ENCODE measurements at places on chromosomes 7 and 10.

- no peak for DNase-seq
Observed at GRCh38 chr7:138257459-138258196, 181.4 kb downstream of the AKR1D1 start.

- no peak for DNase-seq
Observed at GRCh38 chr7:75950111-75950681, 35.2 kb downstream of the POR start.

DNA sequence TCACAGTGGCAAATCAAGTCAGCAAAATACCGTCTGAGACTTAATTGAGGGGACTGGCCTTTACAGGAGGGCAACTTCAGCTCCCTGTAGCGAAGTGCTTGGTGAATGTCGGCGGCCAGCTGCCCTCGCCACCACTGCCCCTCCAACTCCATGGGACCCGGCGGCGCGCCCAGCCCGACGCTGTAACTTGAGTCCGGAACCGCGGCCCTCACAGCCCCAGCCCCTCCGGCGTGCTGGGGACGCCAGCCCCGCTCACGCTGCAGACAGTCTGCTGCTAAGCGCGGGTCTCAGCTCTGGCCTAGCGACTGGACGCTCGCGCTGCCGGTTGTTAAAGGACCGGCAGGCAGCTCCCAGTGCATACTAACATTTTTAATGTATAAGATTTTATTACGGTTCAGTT, 113.4 kb upstream of the NUPR2 start:
- DNase-seq, result no peak

GRCh38 chr7:96685353-96685752, 24.3 kb downstream of the SEM1 start:
- DNase-seq, result no peak

- DNase-seq, result no peak
Observed at GRCh38 chr7:37434529-37434928, 14.1 kb downstream of the ELMO1 start.

DNA sequence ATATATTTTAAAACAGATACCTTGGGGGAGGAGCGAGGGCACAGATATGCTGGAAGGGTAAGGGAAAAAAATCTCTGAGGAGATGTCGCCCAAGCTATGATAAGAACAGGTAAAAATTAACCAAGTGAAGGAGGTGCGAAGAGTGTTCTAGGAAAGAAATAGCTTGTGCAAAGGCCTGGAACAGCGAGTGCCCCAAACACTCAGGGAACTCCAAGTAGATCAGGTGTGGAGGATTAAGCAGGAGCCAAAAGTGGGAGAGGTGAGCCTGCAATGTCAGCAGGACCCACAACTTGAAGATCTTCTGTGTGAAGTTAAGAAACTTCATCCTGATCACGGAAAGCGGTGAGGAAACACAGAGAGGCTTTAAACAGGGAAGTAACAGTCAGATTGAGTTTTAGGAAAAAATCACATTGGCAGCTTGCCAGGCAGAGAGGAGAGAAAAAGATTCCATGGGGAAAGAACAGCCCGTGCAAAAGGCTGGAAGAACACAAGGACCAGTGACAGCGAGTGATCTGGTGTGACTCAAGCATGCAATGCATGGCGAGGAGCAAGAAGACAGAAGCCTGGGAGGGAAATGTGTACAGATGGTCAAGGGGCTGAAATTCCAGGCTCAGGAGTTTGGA, 30.7 kb downstream of the FGF8 start:
- DNase-seq, result no peak

DNA sequence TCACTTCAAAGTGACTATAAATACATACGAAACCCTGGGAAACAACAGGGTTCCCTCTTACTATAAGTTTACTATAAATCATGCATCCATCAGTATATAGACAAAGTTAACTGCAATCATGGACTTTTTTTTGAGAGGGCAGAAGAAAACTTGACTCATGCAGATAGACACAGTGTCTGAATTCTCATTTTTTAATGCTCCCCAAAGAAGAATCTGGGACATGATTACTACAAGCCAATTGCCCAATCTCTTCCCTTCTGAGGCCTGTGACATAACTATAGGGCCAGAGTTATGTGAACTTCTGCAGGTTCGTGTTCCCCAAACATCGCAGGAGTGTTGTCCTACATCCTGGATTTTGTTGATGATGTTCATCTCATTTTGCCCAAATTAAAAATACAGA, 376.5 kb downstream of the KCNMA1 start:
- no peak for DNase-seq
